ENCODE measurements at places on chromosomes 2 and 18.

DNA sequence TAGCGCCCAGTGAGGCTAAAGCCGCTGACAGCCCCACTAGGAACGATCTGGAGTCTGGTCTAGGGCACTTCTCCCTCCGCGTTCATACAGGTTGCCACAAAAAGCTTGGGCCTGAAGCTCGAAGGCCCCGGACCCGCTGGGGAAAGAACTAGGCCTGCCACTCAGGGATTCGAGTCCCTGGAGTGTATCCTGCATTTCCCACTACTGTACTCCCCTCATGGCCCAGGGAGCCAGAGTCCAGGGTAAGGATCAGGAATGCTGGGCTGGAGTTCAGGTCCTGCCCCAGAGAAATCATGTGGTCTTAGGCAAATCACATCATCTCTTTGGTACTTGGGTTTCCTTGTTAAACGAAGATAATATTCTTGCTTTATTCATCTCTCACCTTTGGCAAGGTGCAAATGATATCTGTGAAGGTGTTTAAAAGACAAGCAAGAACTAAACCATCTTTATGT is 1.4 kb upstream of the ZFP36L2 start:
- DNase-seq = no peak

DNA sequence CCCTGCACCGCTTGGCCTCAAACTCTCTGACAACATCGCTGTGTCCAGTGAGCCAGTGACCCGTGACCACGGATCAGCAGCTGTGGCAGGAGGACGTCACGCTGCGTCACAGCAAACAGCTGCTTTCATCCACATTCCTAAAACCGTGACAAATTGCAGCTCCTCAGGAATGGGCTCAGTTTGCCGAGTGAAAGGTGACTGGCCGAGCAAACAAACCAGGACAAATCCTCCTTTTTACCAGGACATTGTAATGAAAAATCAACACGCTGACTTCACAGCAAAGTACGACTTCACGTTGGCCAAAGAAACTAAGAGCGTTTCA is 57.6 kb downstream of the PXDN start:
- no peak for DNase-seq

DNA sequence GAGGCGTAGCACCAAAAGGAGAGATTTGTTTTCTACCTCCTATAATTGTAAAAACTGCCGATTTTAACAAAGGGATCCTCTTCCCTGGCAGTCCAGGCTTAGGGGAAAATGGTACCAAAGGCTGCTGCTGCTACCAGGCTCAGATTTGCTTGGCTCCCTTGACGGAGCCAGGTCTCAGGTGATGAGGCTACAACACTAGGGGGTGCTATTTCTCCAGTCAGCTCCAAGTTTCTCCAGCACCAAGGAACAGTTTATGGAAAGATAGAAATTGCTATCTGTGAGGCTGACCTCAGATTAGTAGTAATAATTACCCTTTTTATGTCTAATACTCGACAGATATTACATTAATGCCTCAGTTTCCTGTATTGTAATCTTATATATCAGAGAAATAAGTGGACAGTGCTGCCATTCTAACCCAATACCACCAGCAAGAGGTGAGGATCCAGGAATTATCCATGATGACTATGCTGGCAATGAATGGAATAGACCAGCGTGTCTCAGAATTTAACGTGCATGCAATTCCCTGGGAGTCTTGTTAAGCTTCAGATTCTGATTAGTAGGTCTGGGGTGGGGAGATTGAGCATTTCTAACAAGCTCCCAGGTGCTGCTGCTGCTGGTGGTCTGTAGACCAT is 111.3 kb downstream of the ESCO1 start:
- no peak for DNase-seq

GRCh38 chr18:67183398-67183797 is 333.1 kb downstream of the DSEL start:
- no peak for DNase-seq

GRCh38 chr2:84338069-84338468 is 121.0 kb downstream of the SUCLG1 start:
- no peak for DNase-seq

DNA sequence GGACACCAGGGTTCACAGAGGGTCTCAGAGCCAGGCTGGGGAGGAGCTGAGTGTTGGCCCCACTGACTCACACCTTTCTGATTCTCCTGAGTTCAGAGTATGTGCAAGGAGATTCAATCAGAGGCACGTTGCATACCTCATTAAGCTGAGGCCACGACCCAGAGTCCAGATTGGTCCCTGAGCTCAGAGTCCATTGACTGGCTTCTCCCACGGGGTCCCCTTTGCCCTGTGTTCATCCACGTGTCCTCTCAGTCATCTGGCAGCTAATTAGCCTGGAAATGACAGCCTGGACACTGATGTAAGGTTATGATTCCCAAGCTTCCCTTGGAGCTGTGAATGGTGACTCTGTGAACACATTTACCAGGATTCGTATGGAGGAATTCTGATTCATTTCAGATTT is 267.2 kb downstream of the SH3BP4 start:
- DNase-seq = no peak

- no peak for DNase-seq
Observed at GRCh38 chr2:199861132-199861774, 10.3 kb upstream of the FTCDNL1 start.

DNA sequence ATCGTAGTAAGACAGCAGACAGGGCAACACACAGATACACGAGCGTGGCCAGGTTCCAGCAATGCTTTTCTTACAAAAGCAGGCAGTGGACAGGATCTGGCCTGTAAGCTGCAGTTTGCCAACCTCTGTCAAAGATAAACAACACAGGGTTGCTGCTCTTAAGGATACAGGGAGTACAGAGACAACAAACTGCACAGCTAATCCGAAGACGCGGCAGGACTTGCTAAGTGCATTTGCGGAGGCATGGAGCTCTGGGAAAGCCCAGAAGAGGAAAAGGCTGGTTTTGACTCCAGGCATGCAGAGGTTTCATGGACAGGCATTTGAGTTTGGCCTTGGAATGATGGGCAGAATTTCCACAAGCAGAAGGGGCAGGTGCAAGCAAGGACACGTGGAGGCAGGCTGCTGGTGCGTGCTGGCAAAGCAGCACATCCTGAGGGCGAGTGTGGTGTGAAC is 24.4 kb downstream of the SERTAD2 start:
- DNase-seq = no peak
